Activated T-helper 17 cell treated with anti-CD3 and anti-CD28 coated beads, Interleukin-2, amount 50 U/mL, for 72 hours (primary cell): ENCODE measurements at places on chromosomes 7 and 10. TPM values are rescaled to one million over a fixed set of nuclear protein-coding genes. Genes with fewer than 3 reads are reported as not detected.

- ATAC-seq, result no peak
These were observed 1.6 kb upstream of the COPS6 start for GRCh38 chr7:100087055-100087750.

DNA sequence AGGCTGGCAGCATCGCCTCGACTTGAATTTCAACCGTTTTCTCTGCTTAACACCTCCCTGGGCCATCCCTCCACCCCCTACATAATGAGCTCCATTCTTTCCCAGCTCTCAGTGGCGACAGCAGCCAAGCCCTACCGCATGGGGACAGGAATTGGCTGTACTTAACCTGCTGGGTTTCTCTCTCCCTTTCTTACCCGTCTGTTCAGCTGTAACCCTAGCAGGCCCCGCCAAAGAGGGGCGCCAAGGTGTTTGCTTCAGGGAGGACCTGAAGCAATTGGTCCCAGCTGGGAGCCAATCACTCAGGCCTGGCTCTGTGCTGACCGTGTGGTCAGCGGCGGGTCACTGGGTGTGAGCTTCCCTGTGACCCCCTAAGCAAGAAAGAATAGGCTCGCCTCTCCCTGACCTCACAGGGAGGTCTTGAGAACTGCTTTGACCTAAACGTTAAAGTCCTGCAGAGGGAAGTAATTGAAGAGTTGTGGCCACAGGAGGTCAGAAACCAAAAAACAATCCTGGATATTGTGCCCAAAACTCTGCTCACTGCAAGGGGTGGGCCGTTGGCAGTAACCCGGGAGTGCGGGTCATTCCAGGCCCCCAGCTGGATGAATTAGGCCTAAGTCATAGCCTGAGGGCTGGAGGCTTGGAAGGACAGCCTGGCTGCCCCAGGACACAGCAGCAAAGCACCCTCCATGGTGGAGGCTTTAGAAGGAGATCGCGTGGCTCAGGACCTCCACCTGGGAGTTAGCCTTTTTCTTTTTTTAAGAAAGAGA, 114.6 kb downstream of the ITIH5 start:
- ATAC-seq, result no peak

- no peak for ATAC-seq
These were observed 69.5 kb upstream of the CFAP46 start for GRCh38 chr10:133011882-133012281.

DNA sequence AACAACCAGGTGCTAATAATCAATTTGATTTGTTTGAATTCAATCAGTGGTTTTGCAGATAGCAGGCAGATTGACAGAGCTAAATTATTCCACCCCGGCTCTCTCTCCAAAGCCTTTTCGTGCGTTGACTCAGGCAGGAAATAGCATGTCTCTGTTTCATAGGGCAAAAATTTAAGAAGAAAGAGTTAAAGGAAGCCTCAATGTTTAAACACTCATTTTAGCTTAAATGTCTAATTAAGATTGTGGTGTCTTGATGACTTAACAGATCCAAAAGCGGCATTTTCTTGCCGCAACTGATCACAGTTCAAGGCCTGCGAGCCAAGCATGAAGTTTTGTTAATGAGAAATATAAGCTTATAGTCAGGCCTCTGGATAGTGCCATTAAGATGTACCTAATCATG, 1051.1 kb upstream of the AUTS2 start:
- ATAC-seq, result no peak

DNA sequence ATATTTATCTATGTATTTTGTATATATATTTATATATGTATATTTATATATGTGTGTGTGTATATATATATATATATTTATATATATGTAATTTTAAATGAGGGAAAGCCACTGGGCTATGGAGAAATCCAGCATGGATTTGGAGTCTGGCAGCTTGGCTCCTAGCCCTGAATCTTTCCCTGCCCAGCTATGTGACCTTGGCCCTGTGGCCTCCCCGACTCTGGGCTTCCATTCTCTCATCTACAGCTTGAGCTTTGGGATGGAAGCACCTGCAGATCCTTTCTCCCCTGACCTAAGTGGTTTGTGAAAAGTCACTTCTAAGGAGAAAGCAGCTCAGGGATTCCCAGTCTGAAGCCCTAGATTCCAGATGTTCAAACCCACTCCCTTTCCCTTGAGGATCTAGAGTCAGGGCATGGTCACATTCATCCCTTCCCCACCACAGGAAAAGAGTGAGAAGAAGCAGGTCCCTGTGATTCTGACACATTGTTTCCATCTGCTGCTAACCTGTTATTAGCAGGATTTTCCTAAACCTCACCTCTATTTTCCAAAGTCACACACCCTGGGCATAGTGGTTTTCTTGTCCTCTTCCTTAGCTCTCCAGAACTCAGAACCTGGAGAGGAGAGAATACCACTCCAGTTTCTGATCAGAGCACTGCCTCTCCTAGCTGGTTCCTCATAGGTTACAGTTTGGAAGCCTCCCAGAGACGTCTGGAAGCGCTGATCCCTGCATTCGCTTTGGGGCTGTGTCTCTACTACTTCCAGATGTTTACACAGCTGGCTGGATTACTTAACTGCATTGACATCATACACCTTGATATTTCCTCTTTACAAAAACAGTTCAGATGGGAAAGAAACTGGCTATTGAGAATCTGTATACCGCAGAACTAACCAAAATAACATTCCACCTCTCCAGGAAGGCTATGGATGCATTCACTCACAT, 327.5 kb upstream of the ZMIZ1 start:
- no peak for ATAC-seq

GPER1 gene
- 0.24 TPM for total RNA-seq

DNA sequence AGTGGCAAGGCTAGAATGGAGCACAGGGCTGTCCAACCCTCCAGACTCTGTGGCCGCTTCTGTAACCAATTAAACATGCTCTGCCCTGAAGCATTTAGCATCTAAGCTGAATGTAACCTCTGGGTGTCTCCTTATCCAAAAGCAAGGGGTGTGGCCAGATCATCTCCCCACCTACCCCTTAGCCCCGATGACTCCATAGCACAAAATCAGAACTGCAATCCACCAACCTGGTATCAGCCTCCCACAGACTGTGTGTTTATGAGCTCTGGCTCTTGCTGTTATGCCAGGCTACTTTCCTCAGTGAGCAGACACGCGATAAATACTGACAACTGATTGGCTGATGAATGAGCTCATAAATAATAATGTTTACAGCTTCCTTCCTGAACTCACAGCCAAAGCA, 3.2 kb downstream of the FRMD4A start:
- no peak for ATAC-seq

DNA sequence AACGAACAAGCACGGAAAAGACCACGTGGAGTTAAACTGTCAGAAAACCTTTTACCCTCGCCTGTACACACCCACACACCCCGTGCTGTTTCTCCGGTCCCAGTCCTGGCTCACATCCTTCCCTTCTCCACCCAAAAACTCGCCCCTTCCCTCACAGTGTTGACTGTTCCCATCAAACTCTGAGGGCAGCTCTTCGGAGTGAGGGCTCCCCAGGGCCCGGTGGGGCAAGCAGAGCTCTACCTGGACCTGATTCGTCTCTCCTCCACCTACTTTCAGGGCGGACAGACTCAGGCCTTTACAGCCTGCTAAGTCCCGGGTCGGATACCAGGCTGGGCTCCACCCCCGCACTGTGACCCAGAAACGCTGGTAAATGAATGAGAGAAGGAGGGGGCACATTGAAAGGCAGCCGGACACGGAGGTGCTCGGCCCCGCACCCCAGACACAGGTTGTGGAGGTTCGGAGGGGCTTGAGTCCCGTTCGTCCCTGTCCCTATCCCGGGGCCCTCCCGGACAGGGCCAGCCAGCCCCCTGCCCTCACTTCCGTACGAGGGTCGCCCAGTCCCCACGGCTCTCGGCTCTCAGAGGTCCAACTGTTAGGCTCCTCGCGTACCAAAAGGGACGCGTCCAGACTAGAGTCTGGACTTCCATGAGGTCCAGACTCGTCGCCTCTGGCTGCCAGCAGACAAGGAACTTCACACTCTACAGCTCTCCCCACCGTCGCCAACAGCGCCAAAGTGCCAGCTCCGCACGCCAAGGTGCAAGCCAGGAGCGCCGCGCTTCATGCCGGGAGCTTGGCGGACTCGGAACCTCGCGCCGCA, 31.7 kb upstream of the ASL start:
- peak; percentile 60 for ATAC-seq

- ATAC-seq, result no peak
These were observed 256.2 kb upstream of the ZNF32 start for GRCh38 chr10:43904844-43905243.

DNA sequence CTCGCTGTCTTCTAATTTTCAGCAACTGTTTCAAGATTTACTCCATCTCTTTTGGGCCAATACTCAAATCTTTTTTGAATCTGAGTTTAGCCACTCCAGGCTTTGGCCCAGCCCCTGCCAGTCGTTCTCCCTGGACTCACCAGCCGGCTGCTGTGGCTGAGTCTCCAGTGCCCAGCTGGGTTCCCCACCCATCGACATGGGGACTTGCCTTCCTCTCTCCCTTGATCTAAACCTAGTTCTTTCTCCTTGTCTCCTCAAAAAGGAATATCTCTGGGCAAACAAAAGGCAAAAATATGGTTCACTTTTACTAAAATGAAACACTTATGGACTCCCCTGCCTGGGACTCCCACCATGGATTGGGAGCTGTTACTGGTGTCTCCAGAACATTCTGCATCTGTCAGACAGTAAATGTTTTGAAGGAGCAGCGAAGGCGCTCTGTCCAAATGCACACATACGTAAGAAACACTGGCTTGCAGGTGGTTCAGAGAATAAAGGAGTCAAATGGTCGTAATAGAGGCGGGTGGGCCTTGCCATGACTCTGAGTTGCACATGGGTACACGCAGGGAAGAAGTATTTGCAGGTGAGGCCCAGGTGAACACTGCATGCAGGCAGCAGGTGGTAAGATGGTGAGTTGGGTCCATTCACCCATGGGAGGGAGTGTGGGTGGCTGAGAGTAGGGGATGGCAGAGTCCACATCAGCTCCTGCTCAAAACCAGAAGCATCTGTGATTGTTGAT, 35.5 kb upstream of the HABP2 start:
- ATAC-seq, result no peak

DNA sequence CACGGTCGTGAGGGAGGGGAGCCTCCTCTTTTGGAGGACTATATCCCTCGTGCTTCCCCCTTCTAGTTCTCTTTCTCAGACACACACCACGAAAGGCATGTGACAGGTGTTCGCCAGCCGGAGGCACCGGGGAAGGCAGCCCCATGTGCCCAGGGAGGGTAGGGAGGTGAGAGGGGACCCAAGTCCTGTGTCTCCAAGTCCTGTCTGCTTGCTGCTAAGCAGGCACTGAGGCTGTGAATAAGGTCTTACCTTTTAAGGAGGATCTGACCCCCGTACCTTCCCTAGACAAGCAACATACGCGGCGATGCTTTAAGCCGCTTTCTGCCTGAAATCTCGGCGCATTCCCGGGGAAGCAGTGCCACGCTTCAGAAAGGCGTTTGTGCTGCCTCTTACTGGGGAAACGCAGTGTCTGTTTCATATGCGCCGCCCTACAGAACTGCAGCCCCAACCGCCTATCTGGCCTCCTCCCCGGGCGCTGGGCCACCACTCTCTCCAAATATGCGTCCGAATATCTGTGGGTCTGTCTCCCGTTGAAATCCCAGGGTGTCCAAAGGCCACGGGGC, 770 bp downstream of the PLXNA4 start:
- ATAC-seq, result peak; percentile 61

LBX1 gene
- total RNA-seq, result not detected

DNA sequence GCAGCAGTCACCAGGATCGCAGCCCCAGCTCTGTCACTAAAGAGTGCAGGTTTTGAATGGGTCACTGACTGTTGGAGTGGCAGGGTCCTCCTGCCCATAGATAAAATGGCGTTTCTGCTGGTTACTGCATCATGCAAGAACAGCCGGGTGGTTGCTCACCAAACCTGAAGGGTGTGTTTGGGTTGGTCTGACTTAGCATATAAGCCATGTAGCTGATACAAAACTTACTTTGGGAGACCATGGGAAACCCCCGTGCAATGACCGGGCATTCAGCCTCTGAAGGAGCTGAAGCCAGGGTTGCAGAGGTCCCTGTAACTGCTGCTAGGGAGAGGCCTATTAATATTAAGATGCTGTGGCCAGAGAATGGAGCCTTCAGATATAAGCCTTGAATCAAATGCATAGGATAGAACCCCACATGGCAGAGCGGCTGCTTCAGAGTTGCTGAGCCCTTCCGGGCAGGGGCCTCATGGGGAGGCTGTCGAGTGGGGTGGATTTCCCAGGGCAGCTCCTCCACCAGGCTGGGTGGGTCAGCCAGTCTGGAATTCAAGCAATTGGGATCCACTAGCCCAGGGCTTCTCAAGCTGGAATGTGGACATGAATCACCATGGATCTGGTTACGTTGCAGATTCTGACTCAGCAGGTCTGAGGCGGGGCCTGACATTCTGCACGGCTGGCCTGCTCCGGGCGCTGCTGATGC, 70.9 kb upstream of the CTBP2 start:
- ATAC-seq, result no peak

MCM7 gene
- total RNA-seq, result 205 TPM

- no peak for ATAC-seq
These were observed 16.9 kb downstream of the CDH23 start for GRCh38 chr10:71413581-71413980.

AP5Z1 gene
- 51.9 TPM for total RNA-seq

DNA sequence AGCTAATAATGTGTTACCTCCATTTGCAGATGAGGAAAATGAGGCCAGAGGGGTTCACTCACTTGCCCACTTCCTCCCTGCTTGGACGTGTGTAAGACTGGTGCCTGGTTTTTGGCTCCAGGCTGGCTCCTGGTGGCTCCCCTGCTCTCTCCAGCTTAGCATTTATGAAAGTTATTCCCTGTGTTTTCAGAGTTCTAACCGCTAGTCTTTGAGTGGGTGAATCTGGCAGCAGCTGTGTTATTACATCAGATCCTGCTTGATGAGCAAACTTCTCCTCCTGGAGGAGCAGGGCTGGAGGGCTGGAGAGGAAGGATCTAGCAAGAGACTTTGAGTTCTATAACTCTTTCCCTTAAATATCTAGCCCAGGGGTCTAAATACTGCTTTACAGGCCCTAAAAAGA, 80.9 kb upstream of the AGBL3 start:
- no peak for ATAC-seq

DNA sequence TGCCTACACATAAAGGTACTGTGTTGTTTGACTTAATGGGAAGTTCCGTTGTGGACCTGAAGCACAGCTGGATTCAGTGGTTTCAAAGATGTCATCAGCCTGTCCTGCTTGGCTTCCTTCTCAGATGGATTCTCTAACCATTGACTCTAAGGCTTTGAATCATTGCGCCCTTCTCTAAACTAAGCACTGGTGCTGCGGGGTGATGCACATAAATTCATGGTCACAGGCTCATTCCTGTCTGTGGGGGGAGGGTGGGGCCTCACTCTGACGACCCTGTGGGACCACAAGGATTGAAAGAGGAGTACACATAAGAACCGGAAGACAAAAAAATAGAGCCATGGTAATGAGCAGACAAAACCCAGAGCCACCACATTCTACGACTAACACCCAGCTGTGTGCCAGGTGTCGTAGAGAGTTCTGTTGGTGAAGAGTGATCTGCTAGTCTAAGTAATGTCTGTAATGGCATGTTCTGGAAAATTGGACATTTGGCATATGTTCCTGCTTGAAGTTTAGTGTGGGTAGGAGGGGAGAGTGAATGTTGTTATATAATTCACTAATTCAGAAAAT, 97.3 kb upstream of the YAE1 start:
- ATAC-seq, result no peak

HOXA7 gene
- total RNA-seq, result not detected

- ATAC-seq, result no peak
These were observed 38.4 kb downstream of the LGI1 start for GRCh38 chr10:93796167-93796566.

GRCh38 chr7:38905056-38905759, 3.8 kb downstream of the VPS41 start:
- ATAC-seq, result peak; percentile 49
